ENCODE measurements at places on chromosomes 7 and 10.
A peak's percentile ranks its signal among the peaks of the same experiment; 100 is the strongest.

GRCh38 chr7:84194484-84195271, at the start of gene SEMA3A:
TSS of gene SEMA3A (minus strand) at chr7:84194789. CDS start at chr7:84194586, 203 bp downstream.
- peak; percentile 80 for DNase-seq

- no peak for DNase-seq
Measured at GRCh38 chr10:97494151-97494550, 4.1 kb downstream of the MMS19 start.

- DNase-seq = no peak
Measured at GRCh38 chr7:22860784-22861482, 38.3 kb upstream of the TOMM7 start.

- peak; percentile 88 for DNase-seq
Measured at GRCh38 chr7:82049891-82050533, 280.2 kb upstream of the HGF start.

All from urothelium cell line (cell line).